ENCODE measurements at places on chromosomes 12 and 14.

DNA sequence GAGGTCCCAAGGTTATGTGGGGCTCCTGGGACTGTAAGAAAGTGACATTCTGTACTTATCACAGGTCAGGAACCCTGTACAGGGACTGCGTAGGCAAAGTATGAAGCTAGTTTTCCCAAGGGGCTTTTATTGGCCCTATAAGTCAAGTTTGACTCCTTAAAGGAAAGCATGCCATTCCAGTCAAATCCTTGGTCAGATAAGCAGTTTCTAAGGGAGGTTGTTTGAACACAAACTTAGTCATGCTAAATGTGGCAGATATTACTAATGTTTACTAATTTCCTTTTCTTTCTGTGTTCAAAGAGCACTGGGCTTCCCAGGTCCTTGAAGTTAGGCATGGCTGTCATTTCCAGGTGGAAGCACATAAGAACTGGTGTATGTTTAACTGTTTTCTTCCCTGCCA is 472.4 kb downstream of the ATP23 start:
- no peak for DNase-seq

- no peak for DNase-seq
These were observed 90.7 kb upstream of the PTPRR start for GRCh38 chr12:71011261-71011660.

GRCh38 chr12:39792938-39793337 is 173.3 kb upstream of the ABCD2 start:
- no peak for DNase-seq

DNA sequence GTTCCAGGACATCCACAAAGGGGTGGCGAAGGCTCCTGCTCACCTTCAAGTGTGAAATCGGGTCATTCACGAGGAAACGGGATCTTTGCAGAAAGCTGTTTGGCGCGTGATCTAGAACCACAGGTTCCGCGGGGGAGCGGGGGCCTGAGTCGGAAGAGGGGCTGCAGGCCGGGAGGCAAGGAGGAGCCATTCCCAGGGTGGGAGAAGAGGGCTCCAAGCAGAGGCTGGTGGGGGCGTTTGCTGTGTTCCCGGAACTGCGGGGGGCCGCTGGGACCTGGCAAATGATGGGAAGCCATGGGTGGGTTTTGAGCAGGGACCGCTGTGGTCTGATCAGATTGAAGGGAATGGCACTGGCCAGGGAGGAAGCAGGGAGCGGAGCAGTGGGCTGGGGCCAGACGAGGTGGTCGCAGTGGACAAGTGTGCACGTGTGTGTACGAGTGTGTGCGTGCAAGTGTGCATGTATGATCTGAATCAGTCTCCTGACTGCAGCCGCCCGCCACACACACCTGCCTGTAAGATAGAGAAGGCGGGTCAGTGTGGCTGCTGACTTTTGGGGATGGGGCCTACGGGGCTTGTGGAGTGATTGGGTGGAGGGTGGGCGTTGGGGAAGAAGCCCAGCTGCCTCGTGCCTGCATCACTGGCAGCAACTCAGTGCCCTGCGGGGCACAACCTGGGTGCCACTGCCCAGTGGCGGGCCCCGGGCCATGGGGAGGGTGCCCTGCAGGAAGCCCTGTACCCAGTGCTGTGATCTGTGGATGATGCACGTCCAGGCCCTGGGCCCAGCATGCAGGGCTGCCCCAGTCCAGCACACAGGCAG is 141.9 kb downstream of the KIF26A start:
- DNase-seq: no peak

- DNase-seq: no peak
These were observed 956 bp upstream of the PTHLH start for GRCh38 chr12:27973487-27973890.

- DNase-seq: peak; percentile 63
These were observed 14.3 kb downstream of the EXOC3L4 start for GRCh38 chr14:103108749-103109207.

DNA sequence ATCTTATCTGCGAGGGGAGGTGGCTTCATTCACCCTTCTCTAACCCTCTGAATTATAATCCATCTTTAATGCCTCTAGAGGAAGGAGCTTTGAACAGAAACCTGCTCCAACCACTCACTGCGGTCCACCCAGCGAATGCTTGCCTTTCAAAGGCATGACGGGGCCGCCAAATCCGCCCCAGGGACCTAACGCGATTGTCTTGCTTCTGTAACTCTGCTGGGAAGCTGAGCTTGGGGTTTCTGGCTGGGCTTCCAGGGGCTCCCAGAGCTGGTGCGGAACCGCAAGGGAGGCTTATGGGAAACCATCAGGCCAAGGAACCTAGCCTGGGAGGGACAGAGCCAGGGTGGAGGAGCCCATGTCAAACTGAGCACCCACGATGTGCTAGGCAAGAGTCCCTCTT is 231.2 kb upstream of the LHX5 start:
- no peak for DNase-seq

DNA sequence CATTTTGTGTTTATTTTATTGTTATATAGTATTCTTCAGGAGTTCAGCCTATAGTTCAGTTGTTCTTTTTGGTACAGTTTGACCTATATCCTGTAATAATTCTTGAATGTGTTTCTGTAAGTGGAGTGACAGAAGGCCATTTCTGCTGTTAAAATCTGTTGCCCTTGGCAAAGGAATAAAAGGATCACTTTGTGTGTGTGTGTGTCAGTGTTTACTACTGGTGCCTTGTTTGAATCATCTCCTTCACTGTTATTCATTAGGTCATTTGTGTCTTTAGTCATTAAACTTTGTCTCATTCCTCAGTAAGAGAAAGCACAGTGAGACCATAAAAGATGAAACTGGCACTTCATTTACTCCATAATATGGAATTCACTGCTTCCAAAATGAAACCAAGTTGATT is 130.7 kb downstream of the TMTC2 start:
- peak; percentile 16 for DNase-seq

- no peak for DNase-seq
These were observed 82.8 kb upstream of the CAPRIN2 start for GRCh38 chr12:30837595-30837994.

- DNase-seq: no peak
These were observed 232.9 kb downstream of the ATP23 start for GRCh38 chr12:58174316-58174715.

DNA sequence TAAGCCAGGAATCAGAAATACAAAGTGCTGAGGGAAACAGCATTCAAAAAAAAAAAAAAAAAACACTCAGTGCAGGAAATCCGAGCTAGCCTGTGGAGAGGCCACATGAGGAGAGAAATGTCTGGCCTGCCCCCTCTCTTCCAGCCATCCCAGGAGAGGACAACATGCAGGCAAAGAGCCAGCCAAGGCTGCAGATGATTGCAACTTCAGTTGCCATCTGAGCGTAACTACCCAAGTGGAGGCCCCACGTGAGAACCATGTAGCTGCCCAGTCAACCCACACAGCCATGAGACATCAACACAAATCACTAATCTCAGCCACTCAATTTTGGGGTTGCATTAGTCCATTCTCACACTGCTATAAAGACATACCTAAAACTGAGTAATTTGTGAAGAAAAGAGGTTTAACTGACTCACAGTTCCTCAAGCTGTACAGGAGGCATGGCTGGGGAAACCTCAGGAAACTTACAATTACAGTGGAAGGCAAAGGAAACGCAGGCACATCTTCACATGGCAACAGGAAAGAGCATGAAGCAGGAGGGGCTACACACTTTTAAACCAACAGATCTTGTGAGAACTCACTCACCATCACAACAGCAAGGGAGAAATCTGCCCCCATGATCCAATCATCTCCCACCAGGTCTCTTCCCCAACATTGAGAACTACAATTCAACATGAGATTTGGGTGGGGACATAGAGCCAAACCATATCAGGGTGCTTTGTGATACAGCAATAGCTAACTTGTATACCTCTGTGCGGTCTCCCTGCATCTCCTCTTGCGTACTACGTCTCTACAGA is 161.1 kb downstream of the PIWIL1 start:
- no peak for DNase-seq

DNA sequence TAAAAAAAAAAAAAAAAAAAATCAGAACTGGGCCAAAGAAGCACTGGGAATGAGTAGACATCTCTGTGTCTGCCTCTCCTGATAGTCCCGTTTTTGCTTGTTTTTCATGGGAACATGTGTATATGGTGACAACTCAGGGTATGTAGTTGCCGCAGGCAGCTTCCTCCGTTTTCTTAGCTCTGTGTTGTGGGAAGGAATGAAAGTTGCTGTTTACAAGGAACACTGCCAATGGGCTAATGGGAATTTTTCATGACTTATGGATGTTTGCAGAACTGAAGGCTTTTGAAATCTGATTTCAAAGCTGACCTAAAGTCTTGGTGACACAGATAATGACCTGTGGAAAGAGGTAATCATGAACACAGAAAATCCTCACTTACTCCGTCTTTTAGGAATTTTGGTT is 146.4 kb upstream of the BTG1 start:
- no peak for DNase-seq

- no peak for DNase-seq
These were observed 12.6 kb upstream of the SFSWAP start for GRCh38 chr12:131698286-131698685.

GRCh38 chr12:68495336-68496070 is 115.2 kb upstream of the RAP1B start:
- no peak for DNase-seq

DNA sequence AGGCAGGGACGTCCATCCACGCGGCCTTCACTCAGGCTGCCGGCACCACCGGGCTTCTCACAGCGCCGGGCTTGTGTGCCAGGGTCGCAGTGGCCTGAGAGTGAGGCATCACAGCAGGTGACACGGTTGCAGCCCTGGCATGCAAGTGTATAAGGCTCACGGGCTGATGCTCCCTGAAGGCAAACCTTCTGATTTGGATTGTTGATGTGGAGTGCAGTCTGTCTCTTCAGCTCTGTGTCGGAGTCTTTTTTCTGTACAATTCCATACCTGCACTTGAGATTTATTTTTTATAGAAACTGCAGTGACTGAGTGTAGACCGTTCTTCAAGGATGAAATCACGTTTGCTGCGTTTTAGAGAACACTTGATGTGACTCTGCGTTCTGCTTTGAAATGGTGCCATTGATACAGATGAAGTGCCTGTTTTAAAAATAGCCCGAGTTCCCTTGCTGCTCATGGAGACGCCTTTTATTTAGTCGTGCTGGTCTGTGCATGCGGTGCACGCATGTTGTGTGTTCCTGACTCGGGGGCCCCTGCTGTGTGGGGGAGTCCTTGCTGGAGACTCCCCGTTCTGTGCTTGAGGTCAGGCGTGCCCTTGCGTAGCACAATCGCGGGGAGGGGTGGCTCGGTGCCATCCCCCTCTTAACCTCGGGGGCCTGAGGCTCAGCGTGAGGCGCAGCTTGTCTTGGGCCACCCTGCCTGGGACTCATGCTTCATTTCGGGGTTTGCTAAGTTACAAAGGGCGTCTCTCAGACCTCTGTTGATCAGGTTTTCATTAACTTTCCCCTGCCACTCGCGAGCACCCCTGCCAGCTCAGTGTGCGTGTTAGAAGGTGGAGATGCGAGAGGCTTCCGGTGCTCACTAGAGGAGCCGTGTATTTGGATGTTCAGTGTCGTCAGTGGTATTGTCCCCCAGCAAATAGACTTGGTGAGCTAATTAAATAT is 21.6 kb upstream of the AMN start:
- DNase-seq: no peak

DNA sequence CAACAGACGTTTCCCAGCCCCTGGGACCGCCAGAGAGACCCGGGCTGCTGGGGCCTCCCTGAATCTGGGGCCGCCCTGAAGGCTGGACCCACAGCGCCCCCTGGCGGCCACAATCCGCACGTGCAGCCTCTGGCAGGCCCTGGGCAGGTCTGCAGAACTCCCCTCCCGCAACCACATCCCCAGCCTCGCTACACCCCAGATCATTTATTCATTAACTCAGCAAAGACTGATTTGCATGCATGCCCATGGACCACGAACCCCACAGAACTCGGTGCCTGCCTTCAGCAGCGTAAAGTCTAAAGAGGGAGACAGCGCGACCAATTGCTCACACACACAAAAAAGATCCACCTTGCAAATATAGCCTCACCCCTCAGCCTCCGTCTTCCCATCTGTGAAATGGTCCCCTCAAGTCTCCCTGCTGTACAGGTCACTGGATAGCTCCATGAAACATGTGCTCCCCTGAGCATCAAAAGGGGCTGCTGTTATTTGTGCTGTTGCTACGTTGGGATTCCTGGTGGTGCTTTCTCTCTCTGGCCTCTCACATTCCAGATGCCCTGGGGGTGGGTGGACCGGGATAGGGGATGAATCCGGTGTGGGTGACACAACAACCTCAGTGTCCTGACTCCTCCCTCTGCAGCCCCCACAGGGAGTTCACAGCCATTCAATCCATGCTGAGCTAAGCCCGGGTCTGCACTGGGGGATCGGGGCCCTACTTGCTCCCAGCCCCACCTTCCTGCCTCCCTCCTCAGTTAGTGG is 96.4 kb downstream of the SCARB1 start:
- DNase-seq: peak; percentile 64

- DNase-seq: no peak
These were observed 442.7 kb upstream of the FLRT2 start for GRCh38 chr14:85087201-85087600.

GRCh38 chr12:49043856-49044258 is 16.7 kb downstream of the KMT2D start:
- peak; percentile 15 for DNase-seq

DNA sequence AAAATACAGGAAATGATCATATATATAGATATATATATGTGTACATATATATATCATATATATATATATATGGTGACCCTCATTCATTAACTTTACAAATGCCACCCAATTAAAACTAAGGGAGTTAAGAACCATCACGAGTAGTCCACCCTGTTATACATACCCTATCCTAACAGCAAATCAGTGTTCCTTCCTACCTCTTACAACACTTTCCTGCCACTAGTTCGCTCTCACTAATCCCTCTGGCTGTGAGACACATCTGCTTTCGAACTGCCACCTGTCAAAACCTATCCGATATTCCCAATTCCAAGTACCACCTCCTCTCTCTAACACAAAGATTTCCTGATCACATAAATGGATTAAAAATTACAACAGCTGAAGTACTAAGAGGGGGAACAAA is 100.5 kb downstream of the EEA1 start:
- DNase-seq: no peak

DNA sequence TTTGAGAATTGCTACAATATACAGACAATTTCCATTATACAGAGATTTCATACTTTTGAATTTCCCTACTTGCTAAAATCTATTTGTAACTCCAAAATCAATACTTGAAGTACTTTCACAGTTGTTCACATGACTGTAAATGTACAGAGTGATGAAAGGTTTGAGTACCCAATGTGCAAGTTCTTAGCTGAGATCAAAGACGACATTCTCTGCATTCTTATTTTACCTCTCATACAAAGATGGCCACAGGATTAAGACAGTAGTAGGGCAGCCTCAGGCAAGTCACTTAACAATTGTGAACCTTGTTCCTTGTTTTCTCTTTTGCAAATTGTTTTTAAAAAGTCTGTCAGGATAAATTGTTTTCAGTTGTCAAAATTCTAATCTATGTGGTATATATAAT is 255.9 kb upstream of the KITLG start:
- DNase-seq: no peak

DNA sequence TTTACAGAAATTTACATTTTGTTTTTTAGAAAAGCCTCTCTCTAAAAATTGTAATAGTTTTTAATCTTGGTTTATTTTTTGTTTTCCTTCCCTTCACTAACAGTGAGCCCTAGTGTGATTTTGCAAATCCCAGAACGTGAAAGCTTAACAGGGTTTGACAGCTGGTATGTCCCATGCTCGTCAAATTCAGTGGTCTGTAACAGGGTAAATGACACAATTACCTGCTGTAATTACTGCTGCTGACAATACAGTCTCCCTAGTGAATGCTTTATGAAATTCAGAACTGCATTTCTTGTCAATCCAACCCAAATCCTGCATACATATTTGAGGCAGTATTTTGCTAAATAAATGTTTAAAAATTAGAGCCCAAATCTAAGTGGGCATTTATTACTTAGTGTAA is 249.2 kb downstream of the NELL2 start:
- peak; percentile 74 for DNase-seq

- DNase-seq: no peak
These were observed 34.0 kb downstream of the ALG10B start for GRCh38 chr12:38350342-38351174.

Measured in NCI-H1694 treated with DMSO at 0.1 percent for 48 hours (cell line).